CD4-positive, alpha-beta T cell treated with Interleukin-6 at 100 ng/mL for 8 hours (primary cell): ENCODE measurements at places on chromosomes 13 and 19.

GRCh38 chr13:110540871-110541525, 20.5 kb downstream of the RAB20 start:
- DNase-seq: no peak

- DNase-seq: no peak
Observed at GRCh38 chr19:33613620-33614000, 8.1 kb upstream of the CHST8 start.

DNA sequence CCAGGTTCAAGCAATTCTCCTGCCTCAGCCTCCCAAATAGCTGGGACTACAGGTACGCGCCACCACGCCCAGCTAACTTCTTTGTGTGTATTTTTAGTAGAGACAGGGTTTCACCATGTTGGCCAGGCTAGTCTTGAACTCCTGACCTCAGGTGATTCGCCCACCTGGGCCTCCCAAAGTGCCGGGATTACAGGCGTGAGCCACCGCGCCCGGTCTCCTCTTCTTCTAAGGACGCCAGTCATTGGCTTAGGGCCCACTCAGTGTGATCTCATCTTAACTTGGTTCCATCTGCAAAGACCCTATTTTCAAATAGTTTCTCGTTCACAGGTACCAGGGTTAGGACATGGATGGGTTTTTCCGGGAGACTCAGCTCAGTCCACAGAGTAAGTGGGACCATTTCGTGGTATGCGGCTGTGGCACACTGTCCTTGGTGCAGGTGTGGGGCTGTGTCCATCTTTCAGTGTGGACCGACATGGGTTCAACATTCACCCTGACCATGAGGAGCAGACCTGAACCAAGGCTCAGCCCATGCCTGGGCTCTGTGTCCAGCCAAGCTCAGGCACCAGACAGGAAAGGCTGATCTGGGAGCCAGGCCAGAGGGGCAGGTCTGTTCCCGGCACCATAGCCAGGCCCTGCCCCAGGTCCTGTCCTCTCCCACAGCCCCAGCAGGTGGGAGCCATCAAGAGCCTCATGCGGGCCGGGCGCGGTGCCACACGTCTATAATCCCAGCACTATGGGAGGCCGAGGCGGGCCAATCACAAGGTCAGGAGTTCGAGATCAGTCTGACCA, 2.8 kb upstream of the MKNK2 start:
- DNase-seq: no peak

DNA sequence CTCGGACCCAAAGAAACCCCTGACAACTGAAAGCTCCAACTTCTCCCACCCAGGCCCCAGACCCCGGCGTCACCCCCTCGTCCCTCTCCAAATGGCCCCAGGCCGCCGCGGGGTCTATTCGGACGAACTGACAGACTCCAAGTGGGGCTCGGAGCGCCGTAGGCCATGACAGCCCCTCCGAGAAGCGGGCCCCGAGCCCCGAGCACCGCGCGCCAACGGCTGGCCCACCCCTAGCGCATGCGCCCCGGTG, 360 bp downstream of the DDX39A start:
- peak; percentile 77 for DNase-seq

DNA sequence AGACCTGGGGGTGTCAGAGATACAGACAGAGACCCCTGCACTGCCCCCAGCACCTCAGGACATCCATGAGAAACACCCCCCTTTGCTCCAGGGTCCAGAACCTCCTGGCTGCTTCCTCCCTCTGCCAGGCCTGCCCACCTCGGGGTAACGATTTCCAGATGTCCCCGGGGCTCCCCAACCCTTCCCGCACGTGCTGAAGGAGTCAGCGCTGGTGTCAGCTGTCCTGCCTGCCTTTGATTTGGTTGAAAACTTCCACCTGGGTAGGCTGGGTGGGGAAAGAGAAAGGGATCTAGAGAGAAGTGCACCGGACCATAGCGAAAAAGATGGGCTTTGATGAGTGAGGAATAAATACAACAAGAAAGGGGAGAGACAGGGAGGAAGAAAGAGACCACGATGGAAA, 1.5 kb upstream of the CGB7 start:
- no peak for DNase-seq

- no peak for DNase-seq
Observed at GRCh38 chr19:38596057-38596981, 21.4 kb downstream of the MAP4K1 start.

DNA sequence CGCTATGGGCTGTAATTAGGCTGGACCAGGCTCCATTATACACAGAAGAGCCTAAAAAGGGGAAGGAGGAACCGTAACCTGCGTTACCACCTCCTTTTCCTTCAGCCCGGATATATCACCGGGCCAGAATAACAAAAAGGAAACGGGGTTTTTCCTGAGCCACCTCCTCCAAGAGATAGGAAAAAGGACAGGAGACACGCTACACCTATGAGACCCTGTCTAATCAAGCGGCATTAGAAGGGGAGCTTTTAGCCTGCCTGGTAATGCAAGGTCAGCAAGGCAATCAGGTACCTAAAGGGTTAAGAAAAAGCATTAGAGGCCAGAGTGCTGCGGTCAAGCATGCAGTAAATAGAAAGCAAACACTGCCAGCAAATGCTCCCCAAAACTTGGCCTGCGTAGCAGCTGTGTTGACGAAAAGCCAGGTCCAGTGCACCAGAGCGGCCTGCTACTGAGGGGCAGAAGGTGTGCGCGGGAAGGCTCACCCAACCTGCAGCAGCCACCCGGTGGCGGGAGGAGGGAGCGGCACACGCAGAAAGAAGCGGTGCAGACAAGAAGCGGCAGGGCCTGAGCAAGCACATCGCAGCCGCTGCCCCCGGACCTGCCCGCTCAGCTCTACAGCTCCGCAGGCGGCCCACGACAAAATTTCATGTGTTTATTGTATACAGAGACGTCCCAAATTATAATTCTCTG, 1466.1 kb downstream of the UQCRFS1 start:
- no peak for DNase-seq

GRCh38 chr19:35495107-35496064, 5.1 kb upstream of the KRTDAP start:
- peak; percentile 66 for DNase-seq

GRCh38 chr13:100827489-100828176, 153.0 kb upstream of the TMTC4 start:
- DNase-seq: no peak

GRCh38 chr19:990119-990571, 6.0 kb downstream of the WDR18 start:
- DNase-seq: no peak

- DNase-seq: no peak
Observed at GRCh38 chr13:26132756-26133155, 80.9 kb upstream of the SHISA2 start.

GRCh38 chr19:33520844-33521479, 629 bp downstream of the PEPD start:
- DNase-seq: no peak

DNA sequence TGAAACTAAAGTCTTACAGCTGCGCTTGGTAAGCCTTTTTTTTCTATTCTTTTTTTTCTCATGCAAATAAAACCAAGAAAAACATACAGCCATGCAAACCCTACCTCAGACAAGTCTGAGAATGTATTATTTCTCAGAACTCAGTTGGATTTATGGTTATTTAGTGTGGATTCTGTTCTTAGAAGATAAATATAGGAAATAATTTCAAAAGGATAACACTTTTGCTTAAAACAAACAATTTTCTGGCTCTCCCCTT, 40.7 kb upstream of the TNFSF11 start:
- DNase-seq: no peak

DNA sequence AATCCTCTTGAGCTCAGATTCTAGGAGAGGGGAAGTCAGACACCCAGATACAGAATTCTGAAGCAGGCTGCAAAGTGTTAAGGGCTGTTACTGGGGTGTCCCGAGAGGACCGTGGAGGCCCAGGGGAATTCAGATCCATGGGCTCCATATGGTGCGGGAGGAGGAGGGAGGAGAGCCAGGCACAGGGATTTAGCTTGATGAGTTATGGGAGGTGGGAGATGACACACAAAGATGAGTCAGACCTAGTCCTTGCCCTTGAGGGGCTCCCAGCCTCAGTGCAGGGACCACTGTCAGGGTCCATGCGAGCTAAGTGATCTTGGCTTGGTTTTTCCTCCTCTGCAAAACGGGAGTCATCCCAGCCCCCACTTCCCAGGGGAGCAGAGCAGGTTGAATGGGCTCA, 14.4 kb upstream of the GIPR start:
- DNase-seq: no peak

DNA sequence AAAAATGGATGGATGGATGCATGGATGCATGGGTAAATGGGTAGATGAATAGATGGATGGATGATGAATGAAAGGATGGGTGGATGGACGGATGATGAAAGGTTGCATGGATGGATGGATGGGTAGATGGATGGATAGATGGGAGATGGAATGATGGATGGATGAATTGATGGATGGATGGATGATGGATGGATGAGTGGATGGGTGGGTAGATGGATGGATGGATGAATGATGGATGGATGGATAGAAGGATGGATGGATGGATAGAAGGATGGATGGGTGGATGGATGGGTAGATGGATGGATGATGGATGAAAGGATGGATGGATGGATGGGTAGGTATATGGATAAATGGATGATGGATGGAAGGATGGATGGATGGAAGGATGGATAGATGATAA, 115.1 kb upstream of the LSM14A start:
- no peak for DNase-seq

DNA sequence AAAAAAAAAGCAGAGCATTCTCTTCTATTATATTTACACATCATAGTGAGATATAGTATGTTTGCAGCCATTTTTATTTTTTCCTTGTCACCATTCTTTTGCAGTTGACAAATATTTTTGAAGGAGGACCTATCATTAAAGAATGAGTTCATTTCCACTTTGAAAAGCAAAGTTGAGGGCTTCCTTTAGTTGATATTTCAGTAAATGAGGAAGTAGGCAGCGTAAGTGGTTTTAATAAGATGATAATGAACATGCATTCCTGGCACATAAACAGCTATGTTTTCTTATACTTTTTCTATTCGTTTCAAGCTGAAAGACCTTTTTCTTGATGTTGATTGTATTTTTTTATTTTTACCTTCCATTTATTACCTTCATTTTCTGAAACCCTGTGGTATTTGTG, 66.2 kb downstream of the ZMYM2 start:
- no peak for DNase-seq

DNA sequence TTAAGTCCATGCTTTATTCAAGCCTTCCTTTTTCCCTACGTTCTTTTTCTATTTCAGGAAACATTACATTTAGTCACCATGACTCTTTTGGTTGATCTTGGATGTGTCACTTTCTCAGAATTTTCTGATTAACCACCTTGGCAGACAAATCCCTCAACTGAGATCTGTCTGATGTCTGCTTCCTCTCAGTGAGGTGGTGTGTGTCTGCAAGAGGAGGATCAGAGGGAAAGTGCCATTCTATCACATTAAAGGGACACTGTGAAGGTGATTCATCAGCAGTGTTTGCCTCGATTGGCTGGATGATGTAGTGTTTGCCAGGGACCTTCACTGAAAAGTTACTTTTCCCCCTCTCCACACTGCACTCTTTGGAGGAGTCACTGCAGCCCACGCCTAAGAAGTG, 3.0 kb upstream of the CCNP start:
- no peak for DNase-seq

DNA sequence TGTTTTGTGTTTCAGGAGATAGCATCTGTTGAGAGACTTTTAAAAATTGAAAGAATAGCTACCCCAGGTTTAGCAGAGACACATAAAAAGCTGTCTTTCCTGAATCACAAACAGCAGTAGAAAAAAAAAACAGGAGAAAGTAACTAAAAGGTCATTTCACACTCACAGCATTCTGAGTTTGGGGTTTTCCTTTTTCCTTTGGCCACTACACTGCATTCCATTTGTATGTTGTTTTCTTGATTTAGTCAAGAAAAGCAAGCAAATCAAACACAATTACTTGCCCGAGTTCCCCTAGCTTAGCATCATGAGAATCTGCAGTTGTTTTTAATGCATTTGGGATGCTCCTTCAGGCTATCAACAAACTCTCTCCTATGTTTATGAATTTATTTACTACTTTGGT, 161.0 kb downstream of the KCTD12 start:
- no peak for DNase-seq

- no peak for DNase-seq
Observed at GRCh38 chr19:49790866-49791265, 22.2 kb downstream of the FUZ start.

- DNase-seq: no peak
Observed at GRCh38 chr13:31105856-31106255, 55.8 kb downstream of the HSPH1 start.

DNA sequence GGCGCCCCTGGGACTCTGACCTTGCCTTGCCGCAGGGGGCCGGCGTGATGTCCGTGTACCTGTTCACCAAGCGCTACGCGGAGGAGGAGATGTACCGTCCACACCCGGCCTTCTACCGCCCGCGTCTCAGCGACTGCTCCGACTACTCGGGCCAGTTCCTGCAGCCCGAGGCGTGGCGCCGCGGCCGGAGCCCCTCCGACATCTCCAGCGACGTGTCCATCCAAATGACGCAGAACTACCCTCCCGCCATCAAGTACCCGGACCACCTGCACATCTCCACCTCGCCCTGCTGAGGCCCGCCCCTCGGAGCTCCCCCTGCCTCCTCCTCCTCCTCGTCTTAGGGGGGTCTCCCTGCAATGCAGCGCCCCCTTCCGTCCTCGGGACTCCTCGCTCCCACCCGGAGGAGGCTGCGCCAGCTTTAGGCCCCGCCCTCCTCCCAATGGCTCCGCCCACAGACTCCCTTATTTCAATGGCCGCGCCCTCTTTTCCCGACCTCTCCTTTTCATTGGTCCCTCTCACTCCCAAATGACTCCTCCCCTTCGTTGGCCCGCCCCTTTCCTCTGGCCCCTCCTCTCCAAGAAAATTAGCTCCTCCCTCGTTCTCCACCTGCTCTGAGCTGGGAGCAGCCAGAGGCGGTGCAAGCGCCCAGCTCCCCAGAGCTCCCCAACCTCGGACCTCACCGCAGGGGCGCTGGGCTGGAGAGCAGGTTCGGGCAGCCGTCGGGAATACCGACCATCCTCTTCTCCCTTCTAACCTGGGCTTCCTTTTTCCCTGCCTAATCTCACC, 20.5 kb upstream of the CACNG8 start:
- DNase-seq: no peak

GRCh38 chr19:53977429-53977990, 13.9 kb upstream of the CACNG6 start:
- DNase-seq: peak; percentile 58

- no peak for DNase-seq
Observed at GRCh38 chr19:57587529-57587928, 3.6 kb downstream of the ZIK1 start.

DNA sequence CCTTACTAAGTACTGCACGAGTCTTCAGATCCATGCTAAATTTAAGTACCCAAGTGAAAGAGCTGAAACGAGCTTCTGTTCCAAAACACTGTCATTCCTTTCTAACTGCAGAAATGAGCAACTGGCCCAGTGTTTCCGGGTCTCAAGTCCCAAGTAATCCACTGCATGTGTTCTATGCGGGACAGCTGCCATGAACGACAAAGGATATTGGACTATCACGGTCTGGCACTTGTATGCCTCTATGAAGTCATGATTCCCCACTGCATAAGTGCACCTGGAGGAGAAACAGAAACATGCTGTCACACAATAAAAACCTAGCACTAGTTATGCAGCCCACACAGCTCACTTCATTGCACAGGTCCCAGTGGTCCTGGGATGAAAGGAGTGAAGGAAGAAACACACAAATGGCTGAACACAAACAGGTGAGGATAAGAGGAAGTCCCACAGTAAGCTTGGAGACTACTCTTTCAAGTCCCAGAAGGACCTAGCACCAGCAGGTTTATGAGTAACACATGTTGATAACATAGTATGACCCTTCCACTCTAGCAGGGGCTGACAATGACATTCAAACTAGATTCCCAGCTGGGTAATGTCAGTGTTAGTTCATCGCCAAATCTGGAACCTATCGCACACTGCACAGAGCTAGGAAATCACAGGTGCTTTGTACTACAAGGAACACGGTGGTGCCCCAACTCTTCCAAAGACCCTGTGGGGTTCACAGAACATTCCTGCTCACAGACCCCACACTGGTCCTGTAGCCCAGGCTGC, 11.3 kb downstream of the PCID2 start:
- no peak for DNase-seq

GRCh38 chr13:79799059-79799867, 318.3 kb downstream of the NDFIP2 start:
- no peak for DNase-seq
